RWPE2 (cell line): ENCODE measurements at places on chromosomes 11 and 22.

DNA sequence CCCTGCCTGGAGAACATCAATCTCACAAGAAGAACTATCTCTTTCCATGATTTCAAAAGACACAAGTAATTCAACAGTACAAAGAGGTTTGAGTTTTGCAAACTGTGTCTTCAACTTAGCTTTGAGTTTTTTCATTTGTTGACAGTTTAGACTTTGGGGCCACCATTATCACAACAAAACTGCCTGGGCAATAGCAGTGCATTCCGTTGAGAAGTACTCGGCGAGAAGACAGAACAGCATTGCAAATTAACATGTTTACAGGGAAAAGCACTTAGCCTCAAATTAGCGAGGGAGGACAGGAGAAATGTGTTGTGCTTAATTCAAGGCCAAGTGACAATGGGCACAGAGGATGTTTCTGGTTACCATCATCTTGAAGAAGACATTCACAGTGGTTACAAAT lies 133.2 kb upstream of the MPPED2 start:
- DNase-seq, result no peak

DNA sequence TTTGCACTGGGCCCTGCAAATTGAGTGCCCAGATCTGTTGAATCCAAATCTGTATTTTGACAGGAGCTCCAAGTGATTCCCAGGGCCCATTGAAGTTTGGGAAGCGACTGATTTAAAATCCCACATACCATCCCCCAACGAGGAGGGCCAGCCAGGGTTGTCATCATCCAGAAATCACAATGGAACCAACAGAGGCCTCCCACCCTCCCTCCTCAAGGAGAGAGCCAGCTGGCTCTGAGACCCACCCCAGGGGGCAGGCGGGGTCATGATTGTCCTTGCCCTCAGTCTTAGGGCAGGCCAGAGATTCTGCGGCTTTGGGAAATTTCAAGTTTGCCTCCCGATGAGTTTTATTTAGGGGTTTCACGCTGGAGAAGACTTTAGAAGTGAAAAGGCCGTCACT lies 358.2 kb downstream of the MN1 start:
- DNase-seq, result no peak

DNA sequence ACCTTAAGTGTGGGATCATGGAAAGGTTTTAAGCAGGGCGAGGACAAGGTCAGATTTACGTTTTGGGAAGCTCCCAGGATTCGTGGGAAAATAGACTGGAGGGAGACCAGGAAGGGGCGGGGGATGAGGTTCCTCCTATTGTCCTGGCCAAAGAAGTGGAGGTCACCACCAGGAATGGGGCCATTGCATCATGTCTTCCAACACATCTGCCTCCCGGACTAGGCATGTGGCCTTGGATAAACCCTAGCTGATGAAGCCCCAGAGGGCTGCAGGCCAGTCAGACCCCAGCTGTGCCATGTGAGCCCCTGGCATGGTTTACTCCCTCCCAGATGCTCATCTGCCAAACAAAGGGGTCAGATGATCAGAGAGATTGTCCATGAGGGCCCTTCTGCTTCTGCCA lies 11.5 kb upstream of the YWHAH start:
- DNase-seq, result no peak

- no peak for DNase-seq
Observed at GRCh38 chr11:108960501-108960900, 295.6 kb downstream of the DDX10 start.

DNA sequence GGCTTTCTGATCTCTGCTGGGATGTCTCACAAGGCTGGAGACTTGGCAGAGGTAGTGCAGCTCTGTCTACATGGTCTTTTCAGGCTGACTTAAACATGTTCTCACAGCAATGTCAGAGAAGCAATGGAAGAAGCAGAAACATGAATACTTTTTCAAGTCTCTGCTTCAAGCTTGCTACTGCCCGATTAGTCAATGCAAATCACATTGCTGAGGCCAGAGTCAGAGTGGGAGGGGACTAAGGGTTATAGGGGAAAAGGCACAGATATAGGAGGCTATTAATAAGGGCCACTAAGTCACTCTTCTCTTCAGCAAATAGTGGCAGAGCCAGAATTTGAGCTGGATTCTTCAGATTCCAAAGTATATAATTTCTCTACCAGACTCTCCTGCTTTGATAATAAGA lies 390.5 kb downstream of the TMEM135 start:
- DNase-seq, result no peak
